ENCODE measurements at places on chromosomes 1 and 21.

GRCh38 chr1:93244298-93245069, 64.0 kb downstream of the CCDC18 start:
- no peak for DNase-seq

GRCh38 chr1:168151935-168152334, 15.2 kb upstream of the GPR161 start:
- DNase-seq, result no peak

DNA sequence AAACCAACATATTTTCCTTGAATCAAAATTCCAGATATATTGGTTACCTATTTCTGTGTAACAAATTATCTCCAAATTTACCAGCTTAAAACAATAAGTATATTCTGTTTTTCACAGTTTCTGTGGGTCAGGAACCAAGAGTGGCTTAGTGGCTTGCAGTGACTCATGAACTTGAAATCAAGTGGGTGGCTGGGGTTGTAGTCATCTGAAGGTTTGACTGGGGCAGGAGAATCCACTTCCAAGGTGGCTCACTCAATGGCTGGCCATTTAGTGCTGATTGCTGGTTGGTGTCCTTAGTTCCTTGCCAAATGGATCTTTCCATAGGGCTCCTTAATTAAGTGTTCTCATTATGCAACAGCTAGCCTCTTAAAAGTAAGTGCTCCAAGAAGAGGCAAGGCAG, 43.8 kb downstream of the ALG14 start:
- DNase-seq, result no peak

DNA sequence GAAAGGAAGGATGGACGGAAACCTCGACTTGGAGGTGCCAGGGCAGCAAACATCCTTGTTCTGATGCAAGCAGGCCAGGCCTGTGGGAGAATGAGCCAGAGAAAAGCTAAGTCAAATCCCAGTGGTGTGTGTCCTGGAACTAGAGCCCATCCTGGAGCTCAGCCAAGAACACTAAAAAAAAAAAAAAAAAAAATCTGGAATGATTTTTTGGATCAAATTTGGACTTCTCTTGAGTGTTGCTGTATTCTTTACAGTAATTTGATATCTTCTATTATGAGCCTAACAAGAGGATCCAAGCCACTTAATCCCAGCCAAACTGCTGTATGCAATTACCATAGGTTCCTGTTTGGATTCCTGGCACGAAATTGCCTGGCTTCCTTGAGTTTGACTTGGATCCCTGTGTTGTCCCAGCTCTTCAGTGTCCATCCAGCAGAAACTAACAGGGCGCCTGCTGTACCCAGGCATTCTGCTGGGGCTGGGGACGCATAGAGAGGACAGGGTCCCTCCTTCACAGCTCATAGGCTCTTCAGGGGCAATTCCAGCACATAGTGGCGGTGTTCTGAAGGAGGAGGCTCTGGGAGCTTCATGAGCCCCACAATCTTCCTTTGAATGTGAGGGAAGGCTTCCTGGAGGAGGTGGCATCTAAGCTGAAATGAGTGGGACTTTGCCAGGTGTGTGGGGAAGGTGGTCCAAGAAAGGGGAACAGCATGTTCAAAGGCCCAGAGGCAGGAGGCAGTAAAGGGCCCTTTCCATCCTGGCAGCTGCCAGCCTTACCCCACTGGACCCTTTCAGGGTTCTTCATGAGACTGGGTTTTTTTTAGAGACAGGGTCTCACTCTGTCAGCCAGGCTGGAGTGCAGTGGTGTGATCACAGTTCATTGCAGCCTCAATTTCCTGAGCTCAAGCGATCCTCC, 24.7 kb downstream of the EPHX1 start:
- DNase-seq, result peak; percentile 39

GRCh38 chr1:225460737-225461532, 33.1 kb upstream of the LBR start:
- DNase-seq, result no peak
